T1000 (cell line): ENCODE measurements at places on chromosomes 5 and 9.

- DNase-seq, result no peak
Measured at GRCh38 chr5:56512313-56512996, 279.3 kb upstream of the ANKRD55 start.

DNA sequence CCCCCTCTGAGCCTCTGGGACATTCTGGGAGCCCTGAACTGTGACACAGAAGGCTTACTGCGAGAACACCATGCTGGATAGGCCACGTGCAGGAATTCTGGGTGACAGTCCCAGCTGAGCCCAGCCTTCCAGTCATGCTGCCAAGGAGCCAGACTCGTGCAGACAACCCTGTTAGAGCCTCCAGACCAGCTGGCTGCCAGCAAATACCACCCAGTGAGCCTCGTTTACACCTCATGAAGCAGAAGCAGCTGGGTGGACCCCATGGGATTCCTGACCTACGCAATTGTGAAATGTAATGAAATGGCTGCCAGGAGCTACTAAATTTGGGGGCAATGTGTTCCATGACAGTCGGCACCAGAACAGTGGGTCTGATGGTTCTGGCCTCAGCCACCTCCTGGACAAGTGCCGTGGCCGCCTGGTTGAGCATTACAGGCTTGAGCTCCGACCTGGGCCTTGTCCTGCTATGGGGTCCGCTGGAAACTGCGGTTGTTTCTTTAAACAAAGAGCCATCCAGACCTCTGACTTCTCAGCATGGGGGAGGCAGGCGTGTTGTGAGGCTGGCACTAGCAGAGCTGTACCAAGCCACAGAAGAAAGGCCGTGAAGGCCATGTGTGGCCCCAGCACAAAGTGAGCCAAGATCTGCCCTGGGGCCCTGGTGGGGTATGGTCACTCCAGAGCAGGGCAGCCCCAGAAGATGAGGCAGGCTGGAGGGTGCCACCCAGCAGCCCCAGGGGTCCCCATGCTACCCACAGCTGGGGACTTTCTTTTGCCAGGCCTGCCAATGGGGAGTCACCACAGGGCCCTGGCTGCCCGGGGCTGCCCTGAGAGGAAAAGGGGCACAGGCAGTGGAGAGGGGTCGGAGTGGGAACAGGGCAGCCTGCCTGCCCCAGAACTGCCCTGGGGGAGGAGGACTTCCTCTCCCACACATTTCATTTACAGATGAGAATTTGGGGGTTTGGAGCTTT lies 19.3 kb upstream of the RXRA start:
- no peak for DNase-seq

DNA sequence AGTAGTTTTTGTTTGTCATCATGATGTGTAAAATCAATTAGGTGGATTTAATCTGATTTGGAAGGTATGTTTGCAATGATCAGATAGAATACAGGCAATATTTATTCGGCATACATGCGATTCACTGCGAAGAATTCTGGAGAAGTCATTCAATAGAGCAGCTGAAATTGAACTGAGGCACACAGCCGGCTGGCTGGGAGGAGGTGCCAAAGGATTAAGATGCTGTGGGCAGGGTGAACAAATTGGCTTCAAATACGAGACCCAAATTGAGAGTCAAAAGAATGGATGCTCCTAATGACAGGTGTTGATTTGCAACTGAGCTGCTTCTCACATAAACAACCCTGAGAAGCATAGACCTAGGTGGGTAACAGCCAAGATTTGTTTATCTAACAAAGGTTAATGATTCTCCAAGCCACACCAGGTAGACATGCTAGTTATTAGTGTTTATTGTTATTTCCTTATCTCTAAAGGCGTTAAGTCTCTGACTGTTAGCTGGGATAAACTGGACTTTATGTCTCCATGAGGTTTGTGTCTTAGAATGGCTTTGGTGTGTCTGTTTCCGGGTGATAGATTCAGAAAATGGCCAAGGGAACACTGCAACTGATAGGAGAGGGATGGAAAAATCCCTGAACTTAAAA lies 55.3 kb upstream of the CLINT1 start:
- no peak for DNase-seq

DNA sequence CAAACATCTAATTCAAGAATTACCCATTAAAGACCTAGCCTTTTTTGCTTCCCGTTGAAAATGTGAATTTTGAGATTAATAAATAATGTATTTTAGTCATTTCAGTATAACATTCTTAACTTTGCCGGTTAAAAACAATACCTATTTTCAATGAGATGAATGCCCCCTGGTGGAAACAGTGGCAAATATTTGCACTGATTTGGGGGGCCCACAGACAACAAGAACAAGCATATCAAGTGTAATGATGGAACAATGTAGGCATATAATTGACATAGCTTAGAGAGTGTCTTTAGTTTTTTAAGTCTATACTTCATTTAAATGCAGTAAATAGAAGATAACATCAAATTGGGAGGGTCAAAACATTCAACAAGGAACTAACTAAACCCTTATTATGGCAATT lies 111.9 kb downstream of the NTRK2 start:
- DNase-seq, result no peak

DNA sequence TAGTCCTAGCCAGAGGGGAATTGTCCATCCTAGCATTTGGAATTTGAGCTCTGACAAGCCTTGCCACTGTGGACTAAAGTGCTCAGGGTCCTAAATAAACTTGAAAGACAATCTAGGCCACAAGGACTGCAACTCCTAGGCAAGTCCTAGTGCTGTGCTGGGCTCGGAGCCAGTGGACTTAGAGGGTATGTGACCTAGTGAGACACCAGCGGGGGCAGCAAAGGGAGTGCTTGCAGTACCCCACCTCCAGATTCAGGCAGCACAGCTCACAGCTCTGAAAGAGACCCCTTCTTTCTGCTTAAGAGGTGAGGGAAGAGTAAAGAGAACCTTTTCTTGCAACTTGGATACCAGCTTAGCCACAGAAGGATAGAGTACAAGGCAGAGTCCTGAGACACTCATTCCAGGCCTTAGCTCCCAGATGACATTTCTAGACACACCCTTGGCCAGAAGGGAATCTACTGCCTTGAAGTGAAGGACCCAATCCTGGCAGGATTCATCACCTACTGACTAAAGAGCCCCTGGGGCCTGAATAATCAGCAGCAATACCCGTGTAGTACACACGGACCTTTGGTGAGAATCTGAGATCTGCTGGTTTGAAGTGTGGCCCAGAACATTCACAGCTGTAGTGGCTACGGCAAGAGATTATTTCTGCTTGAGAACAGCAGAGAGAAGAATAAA lies 164.6 kb downstream of the CCDC171 start:
- DNase-seq, result no peak
